Stimulated activated CD4-positive, alpha-beta T cell treated with anti-CD3 and anti-CD28 coated beads, Interleukin-15, amount 100 ng/mL, for 48 hours (primary cell): ENCODE measurements at places on chromosomes 7 and 10.

DNA sequence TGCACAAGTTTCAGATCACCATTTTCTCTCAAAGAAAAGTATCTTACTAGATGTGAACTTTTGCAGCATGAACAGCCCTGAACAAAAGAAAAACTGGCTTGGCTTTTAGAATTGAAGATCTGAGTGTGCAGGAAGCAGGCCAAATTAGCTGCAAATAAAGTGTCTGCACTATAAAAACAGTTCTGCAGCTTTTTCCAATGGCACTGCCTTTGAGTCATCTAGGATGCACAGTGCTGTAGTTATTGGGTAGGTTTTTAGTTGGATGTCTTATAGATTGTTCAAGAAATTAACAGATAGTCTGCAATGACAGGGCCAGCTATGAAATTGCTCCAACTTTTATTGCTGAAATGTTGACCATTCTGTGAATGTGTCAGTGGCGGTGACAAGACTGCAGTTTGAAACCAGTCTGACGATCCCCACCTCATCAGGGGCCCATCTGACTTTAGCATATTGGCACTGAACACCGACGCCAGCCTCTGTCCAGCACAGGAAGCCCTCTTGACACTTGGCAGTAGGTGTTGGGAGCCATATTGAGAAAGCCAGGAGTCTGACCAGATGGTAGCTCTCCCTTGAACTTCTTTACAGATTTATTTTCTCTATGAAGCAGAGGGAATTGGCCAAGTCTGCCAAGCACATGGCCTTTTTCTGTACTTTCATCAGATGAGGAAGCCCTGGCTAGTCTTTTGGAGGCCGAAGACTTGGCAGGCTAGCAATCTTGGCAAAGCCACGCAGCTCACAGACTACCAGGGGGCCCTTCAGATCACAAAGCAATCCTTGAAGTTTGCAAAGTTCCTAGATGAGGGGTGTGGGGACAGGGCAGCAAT is 490.6 kb downstream of the NEBL start:
- no peak for DNase-seq

GRCh38 chr7:117859246-117859812 is 13.9 kb downstream of the CTTNBP2 start:
- DNase-seq = no peak

DNA sequence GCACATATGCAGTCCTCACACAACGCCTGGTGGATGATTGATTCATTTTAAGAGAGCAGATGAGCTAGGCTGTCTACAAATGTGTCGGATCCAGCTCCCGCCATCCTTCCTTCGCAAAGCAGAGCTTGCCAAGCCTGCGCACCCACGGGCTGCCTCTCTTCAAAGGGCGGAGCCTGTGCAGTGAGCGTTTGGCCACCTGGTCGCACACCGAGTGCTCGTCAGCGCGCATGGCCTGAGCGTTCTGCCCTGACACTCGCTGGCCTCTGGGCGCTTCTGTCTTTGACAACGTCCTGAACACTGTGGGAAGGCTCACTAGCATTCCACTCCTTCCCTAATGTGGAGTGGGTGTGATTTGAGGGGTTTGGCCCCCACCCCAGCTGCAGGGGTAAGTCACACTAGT is 47.1 kb upstream of the TMEM72 start:
- no peak for DNase-seq

- DNase-seq = no peak
Measured at GRCh38 chr10:7048061-7048460, 362.8 kb downstream of the SFMBT2 start.

GRCh38 chr7:70734411-70734810 is 397.5 kb upstream of the GALNT17 start:
- DNase-seq = no peak

DNA sequence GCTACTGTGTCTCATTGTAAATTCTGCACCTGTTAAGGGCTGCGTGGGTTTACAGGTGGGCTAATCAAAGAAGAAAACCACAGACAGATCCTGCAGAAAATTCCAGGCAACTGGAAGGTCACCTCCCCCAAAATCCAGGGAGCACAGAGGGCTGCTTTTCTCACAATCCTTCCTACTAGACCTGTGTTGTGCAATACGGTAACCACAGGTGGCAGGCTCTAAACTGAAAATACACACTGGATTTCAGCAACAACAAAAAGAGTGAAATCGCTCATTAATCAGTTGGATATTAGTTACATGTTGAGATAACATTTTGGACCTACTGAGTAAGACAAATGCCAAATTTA is 83.2 kb downstream of the SLC16A9 start:
- DNase-seq = no peak

DNA sequence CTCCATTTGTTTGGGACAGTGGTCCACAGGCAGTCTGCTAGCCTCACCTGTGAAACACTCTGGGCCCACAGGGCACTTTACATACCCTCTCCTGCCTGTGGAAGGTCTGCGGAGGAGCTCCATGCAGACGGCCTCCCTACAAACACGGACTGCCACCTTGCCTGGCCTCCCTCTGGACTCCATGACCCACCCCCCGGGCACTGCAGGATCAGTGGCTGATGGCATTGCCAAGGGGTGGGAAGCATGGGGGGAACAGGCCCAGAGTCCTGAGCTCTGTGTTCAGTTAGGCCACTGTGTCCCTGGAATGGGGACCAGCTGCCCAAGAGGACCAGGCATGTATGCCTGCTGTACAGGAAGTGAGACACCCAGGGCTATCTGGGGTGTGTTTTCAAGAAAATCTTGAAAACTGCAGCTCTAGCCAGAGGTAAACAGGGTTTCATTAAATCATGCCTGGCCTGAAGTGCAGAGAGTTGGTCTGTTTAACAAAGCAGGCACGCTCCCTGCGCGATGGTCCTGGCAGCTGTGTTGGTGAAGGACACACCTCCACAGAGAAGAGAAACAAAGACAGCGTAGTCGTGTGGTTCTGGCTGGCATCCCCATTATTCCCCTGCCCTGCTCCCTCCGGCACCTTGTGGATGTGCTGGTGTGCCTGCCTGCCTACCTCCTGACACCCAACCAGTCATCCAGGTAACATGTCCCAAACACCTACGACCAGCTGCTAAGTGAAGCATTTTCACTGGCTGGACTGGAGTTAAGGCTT is 470.8 kb upstream of the ZMIZ1 start:
- DNase-seq = no peak

GRCh38 chr7:32179567-32179966 is 109.4 kb upstream of the PDE1C start:
- DNase-seq = no peak

DNA sequence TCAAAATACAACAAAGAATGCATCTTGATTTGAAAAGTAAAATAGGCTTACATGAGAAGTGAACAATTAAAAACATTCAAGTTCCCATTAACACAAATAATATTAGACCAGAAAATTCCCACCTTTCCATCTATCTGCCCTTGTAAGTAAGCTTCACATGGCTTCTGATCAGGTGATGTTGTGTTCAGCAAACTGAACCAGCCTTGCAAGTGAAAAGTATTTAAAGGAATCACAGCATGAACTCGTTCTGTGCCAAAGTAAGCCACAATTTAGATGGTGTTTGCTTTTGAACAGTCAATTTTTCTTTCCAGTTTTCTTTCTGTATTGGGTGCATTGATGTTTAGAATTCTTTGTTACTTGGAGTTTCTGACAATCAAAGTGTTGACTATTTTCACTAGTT is 347.9 kb downstream of the TNS3 start:
- no peak for DNase-seq

DNA sequence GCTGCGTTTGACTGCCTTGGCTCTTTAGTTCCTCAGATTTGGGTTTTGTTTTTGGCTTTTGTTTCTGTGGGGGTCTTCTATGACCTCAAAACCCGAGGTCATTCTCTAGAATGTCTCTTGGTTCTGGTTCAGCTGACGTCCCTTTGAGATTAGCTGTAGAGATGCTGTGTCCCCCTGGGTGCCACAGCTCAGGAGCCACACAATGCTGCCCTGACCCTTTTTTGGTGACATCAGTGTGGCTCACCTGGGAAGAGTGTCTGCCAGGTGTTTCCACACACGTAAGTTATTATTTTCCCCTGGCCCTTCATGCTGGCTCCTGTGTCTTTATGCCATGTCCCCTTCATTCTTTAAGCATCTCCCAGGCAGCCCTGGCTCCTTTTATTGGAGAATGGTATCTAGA is 89.8 kb upstream of the DDC start:
- DNase-seq = no peak

- peak; percentile 5 for DNase-seq
Measured at GRCh38 chr10:89609833-89610346, 35.2 kb downstream of the PANK1 start.

GRCh38 chr10:106038246-106038645 is 1126.3 kb downstream of the SORCS1 start:
- no peak for DNase-seq

- DNase-seq = no peak
Measured at GRCh38 chr7:148204639-148205304, 385.8 kb upstream of the C7orf33 start.

DNA sequence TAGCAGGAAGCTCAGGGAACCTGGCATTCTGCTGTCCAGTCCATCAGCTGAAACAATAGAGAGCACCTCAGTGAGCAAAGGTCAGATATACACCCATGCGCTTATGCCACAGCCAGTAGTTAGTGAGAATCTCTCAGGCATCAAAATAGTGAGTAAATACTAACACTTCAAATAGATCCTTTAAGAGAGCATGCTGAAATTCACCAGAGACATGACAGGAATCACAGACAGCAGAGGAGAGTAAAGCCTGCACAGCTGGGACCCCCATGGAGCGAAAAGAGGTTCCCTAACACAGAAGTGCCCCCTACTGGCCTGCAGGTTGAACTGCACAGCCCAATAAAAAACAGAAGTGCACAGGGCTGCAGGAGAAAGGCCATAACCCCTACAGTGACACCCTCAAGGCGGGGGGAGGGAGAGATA is 57.6 kb upstream of the ANTXRL start:
- DNase-seq = no peak

- DNase-seq = no peak
Measured at GRCh38 chr7:1029637-1030443, 14.5 kb upstream of the GPR146 start.

- no peak for DNase-seq
Measured at GRCh38 chr10:113752553-113752952, 1.1 kb downstream of the PLEKHS1 start.

DNA sequence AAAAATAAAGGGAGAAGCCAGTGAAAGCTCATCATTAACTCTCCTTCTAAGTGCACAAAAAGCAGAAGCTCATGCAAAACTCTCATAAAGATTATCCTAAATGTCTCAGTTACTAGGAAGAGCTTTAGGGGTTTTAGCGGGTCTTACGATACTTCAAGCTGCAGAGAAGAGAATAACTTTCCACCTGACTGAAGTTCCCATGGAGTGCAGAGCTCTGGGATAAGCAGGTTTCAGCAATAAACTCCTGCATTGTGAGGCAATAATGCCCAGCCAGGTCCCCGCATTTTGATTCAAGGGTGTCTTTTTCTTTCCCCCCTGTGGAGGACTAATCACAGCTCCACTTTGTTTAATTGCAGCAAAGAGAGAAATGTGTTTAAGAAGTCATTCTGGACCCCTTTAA is 241.9 kb upstream of the SP8 start:
- no peak for DNase-seq

DNA sequence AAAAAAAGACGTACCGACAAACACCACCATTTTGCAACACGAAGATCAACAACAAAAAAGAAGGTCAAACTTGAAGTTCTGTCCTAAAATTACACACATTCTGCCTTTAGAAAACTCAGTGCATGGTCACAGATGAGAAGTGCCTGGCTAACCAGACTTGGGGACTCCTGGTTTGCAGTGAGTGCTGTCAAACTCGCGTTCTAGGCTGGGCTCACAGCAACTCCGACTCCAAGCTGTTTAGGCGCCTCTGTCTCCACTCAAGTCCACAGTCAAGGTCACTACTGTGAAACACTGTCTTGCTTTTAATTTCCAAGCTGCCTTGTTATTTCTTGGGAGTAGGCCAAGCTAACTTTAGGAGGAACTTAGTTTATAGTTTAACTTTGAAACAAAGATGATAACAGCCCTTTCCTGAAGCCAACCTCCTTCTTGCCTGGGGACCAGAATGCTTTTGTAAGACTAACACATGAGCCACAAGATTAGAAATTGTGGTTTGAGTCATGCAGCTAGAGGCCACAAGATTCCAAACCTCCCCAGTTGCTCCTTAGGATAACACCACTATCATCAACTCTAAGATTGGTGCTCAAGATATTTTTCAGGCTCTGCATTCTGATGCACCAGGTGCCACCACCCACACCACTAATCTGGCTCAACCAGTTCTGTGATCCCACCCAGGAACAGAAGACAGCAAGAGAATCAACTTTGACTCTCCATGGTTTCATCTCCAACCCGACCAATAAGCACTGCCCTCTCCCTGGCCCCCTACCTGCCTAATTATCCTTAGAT is 1.1 kb upstream of the DNAAF5 start:
- no peak for DNase-seq

GRCh38 chr10:103739039-103739764 is 116.2 kb downstream of the SH3PXD2A start:
- no peak for DNase-seq

DNA sequence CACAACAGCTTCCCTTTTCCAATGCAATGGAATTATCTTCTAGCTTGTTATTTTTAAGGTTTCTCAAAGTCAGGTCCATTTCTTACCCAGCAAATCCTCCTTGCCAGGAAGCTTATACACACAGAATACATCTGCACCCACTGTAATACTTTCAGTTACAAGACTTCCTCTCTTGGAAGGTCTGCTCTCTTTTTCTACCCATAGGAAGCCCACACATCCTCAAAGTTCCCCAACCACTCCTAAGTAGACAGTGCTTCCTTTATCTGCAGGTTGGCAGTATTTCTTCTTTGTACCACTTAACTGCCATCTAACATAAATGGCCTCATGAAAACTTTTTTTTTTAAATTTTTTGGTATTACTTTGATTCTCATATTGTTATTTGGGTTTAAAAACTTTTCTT is 155.6 kb downstream of the TAX1BP1 start:
- DNase-seq = no peak

- DNase-seq = no peak
Measured at GRCh38 chr7:98930921-98931320, 52.6 kb downstream of the TRRAP start.

- DNase-seq = no peak
Measured at GRCh38 chr7:129494041-129494440, 8.3 kb upstream of the SMKR1 start.
